ENCODE measurements at places on chromosomes 5 and 9. TPM values are rescaled to one million over a fixed set of nuclear protein-coding genes. Genes with fewer than 3 reads are reported as not detected.

SGCD gene
- not detected for total RNA-seq

GTF3C5 gene
- total RNA-seq = 70.8 TPM

OR1J2 gene
- total RNA-seq = not detected

SLC6A19 gene
- not detected for total RNA-seq

FOXI1 gene
- total RNA-seq = not detected

TMEM174 gene
- total RNA-seq = not detected

CCIN gene
- total RNA-seq = 0.17 TPM

PCDHGA7 gene
- 0.24 TPM for total RNA-seq
